ENCODE measurements at places on chromosomes 16 and 17.

DNA sequence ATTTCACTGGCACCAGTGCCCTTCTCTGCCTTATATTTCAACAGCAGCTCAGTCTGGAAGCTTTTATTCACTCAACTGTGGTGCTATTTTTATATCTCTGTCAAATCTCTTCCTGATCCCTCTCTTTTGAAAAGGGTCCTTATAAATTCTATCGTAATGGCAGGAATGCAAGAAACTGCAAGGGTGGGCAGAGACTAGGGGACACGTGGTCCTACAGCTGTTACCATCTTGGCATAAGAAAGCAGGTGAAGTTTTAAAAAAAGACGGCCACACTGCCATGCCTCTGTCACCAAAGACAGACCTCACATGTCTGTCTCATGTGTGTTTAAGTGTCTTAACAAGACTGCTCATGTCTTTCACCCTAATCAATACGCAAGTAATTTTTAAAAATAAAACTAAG, 368.4 kb upstream of the CDH11 start:
- DNase-seq = no peak

DNA sequence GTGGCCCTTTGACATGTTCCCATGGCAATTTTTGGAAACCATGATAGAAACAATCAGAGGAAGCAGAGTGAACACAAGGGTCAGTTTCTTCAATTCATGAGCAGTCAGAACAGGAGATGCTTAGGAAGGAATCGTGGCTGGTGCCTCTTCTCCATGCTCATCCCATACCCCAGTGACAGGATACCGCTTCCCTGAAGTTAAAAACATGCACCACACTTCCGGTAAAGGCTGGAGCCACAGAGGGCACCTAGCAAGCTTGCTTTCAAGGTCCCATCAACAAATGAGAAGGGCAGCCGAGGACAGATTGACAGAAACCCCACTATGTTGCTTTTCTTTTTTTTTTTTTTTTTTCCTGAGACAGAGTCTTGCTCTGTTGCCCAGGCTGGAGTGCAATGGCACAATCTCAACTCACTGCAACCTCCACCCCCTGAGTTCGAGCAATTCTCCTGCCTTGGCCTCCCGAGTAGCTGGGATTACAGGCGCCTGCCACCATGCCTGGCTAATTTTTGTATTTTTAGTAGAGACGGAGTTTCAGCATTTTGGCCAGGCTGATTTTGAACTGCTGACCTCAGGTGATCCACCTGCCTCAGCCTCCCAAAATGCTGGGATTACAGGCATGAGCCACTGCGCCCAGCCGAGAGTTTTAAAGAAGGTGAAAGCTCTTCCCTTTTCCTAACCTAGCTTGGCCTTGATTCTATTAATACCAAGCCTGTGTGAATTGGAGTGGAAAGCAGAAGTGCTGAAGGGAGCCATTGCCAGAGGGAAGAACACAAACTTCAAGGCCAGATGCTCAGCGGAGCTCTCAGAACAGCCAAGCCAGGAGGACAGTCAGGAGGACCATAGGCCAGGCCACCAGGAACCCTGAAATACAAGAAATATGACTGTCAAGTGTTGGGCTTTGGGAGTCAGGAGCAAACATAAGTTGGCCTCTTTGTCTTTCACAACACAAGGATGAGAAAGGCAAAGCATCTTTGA, 16.6 kb downstream of the GP2 start:
- no peak for DNase-seq

DNA sequence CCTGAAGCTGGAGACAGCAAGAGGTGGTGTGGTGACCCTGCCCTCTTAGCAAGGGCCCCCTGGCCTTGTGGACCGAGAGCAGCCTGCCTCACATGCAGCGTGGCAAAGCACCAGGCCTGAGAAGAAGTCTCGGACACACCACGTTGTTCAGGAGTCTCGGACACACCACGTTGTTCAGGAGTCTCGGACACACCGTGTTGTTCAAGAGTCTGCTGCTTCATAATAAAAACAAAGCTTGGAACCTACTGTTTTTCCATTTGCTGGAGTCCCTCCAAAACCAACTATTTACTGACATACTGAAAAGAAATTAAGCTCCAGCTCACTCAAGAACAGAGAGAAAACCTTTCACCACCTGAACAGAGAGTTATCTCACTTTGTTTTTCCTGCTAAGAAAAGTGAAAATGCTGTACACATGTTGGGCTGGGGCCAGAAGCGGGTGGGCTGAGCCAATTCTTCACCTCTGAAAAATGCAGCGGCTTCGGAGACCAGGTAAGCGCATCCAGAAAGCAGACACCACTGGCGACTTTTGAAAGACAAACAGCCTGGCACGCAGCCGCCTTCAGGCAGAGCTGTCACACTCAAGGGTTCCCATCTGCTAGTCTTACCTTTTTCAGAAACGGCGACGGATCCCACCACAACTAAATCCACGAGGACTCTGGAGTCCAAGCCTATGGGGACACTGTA, 8.9 kb downstream of the MTHFSD start:
- no peak for DNase-seq

DNA sequence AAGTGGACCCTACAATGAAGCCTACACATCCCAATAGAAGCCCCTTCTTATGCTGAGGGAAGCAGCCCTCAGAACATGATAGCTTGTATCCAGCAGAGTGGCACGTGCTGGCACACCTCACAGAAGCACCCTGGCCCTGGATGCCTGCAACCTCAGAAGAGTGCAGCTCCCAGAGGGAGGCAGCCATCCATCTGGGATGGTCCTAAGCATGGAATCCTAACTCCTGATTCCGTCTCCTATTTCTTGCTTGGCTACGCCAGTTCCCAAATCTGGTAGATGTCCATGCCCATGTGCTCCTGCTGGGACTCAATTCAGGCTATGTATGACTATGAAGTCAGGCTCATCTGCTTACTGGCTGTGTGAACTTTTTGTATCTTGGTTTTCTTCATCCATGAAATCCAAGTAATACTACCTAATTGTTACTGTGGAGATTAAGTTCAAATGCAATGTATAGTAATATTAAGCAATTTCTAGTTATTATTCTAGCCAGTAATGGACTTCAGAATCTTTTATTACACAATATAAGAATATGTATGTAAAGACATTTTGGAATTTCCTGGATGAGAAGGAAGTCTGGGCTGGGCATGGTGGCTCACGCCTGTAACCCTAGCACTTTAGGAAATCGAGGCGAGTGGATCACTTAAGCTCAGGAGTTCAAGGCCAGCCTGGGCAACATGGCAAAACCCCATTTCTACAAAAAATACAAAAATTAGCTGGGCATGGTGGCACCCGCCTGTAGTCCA, 32.4 kb downstream of the SIAH1 start:
- DNase-seq = no peak

- no peak for DNase-seq
Observed at GRCh38 chr17:43151880-43152456, 19.0 kb upstream of the NBR1 start.

DNA sequence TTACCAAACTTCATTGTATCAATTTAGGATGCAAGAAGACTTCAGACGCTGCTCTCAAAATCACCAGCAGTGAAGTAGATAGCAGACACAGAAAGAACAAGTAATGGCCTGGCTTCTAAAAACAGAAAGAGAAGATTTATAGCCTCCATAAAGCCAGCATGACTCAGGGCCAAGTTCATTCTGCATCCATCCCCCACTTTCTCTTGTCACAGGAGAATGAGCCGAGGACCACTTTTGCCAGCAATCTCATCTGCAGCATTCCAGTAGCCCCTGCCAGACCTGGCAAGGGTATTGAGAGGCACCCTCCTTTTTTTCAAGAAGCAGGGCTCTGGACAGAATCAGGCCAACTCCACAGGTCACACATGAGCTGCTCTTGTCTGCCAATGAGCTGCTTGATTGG, 355.4 kb upstream of the SOX9 start:
- DNase-seq = no peak

GRCh38 chr16:66291833-66292232, 74.7 kb upstream of the CDH5 start:
- DNase-seq = no peak

DNA sequence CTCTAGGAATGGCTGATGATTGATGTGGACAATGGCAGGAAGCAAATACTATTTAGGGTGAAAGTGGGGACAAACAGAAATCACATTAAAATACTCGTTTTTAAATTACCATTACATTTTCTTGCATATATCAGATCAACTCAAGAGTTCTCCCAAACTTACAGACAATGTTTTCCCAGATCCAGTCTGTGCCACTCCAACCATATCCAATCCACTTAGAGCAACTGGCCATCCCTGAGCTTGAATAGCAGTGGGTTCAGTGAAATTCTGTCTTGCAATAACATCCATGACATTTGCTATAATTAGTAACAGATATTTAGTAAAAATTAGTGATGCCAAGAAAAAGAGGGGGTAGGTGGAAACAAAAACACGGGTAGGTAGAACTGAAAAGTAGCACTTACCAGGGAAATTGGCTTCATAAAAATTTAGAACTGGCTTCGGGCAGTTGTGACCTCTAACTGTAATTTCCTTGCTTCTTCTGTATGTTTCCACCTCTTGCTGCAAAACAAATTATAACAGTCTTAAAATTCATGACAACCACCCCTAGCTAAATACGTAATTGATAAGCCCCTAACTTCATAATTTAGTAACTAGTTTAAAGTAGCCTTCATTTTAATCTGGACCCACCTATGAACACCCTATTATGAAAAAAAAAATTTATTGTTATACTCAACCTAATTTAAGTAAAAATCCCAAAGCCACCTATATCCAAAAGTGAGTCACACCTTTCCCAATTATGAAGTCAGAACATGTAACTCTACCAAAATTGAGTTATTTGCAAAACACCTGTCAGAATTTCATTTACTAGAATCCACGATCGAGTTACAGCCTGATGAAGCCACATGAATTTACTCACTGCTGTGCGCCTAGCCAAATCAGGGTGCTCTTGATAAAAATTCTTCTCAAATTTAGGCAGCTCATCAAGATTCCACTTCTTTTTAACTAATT, 2.0 kb downstream of the DDX5 start:
- DNase-seq = no peak

DNA sequence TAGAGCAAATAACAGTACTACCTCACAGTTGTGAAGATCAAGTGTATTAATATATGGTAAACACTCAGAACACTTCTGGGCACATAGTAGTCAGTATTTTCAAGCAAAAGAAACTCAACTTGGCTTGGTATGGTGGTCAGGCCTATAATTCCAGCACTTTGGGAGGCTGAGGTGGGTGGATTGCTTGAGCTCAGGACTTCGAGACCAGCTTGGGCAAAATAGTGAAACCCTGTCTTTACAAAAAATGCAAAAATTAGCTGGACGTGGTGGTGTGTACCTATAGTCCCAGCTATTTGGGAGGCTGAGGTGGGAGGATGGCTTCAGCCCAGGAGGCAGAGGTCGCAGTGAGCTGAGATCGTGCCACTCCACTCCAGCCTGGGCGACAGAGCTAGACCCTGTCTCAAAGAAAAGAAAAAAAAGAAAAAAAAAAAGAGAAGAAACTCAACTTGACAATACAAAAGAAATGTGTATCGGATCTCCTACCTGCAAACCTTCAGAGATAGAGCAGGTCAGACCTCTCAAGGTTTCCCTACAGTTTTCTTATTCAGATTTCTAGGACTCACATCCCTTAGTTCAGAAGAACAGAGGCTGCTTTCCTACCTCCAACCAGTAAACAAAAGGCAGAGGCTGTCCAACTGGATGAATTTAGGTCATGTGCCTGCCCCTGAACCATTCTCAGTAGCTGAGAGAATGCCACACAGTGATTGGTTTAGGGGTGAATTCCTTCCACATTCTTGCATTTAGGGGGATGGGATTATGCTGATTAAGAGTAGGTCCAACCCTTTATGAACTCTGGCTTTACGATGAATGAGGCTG, 1.7 kb upstream of the KPNA2 start:
- no peak for DNase-seq

DNA sequence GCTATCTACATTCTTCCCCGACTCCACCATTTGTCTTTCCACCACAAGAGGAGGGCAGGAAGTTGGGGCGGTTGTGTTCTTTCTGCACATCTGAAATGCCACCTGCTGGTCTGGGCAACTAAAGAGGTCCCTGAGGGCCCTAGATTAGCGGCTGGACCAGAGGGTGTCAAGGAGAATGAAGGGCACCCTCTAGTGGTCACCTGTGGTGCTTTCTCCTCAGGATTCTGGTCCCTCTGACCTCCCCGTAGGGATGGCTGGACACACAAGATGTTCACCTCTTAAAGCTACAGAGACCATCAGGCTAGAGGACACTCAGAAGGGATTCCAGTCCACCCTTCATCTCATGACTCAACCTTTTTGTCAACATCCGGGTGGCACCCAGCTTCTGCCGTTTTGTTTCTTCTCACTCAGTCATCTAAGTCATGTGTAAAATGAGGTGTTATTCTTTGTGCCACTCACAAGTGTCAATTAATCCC, 2.9 kb upstream of the SCIMP start:
- DNase-seq = no peak

DNA sequence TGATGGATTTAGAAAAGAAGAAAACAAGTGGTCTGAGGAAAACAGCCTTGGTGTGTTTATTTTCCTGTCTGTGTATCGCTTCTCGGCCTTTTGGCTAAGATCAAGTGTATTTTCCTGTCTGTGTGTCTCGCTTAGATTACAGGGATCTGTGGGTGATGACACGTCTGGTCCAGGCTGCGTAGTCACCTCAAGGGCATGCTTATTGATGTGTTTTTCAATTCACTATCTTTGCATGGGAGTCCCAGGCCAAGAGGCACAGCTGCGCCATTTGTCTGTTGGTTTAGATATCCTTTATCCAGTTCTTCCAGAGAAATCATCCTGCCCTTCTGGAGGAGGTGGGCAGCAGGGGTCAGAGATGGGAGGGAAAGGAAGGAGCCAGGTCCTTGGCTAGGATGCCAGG, 47.1 kb upstream of the STH start:
- no peak for DNase-seq

DNA sequence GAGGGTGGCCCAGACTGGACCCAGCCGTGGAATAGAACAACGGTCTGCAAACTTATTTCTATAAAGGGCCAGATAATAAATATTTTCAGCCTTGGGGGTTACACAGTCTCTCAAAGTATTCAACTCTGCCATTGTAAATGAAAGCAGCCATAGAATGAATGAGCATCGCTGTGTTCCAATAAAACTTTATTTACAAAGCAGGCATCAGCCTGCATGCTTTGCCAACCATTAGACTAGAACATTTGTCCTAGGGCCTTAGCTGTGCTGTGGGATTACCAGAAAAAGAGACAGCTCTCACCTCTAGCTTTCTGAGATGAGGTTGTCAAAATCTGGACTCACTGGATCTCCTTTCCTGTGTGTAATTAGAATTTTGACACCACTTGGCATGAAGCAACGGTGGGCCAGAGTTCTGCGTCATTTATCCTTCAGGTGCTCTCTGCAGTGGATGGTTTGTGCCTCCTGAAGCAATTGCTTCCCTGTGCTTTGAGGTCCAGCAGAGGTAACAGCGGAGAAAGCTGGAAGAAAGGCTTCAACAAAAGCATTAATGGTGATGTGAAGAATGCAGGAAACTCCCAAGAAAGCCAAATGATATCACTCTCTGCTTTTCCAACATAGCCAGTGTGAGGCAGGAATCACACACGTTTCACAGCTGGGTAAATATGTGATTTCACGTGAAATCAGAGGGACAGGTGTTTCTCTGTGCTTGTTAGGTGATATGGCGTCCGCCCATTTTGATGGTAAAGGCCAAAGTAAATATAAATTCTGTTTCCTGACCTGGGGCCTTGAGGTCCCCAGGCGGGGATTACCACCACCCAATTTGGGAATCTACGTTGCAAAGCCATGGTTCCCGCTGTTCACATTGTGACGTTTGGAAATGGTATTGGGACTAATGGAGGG, 148.4 kb downstream of the PITPNC1 start:
- DNase-seq = no peak
